ENCODE measurements at places on chromosomes 3 and 15. TPM values are rescaled to one million over a fixed set of nuclear protein-coding genes. Genes with fewer than 3 reads are reported as not detected.

DNA sequence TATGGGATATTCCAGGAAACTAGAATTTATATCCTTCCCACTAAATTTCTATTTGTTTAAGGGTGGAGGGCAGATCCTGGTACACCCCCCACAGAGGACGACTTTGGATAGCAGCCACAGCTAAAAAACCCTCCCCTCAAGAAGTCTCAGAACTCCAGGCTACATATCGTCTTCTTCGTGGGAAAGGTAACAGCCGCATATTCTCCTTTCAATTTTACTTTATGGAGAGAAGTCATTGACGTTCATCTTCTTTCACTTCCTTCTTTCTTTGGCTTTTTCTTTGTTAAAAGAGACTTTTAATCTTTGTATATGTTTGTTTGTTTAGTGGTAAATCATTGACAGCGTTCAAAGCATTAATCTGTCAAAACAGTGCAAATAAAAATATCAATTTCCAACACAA, 36.3 kb downstream of the TRIP4 start:
- no peak for DNase-seq

GRCh38 chr3:18008706-18009368, 266.4 kb upstream of the TBC1D5 start:
- no peak for DNase-seq

DNA sequence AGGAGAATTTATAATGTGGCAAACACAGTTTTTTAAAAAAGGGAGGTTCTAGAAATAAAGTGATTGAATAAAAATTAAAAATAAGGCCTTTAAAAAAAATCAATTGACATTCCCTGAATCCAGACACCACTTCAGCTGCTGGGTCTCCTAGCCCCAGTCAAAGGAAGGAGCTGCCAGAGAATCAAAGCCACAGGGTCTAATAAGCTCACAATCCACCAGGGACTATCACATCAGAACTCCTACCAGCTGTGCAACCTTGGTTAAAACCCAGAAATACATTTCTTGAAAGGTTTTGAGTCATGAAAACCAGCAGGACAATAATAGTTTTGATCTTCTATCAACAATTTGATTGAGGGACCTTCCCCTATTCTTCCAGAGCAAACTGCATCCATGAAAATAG, 134.5 kb downstream of the MECOM start:
- DNase-seq = no peak

The PLSCR2 gene
- 0.22 TPM for total RNA-seq

DNA sequence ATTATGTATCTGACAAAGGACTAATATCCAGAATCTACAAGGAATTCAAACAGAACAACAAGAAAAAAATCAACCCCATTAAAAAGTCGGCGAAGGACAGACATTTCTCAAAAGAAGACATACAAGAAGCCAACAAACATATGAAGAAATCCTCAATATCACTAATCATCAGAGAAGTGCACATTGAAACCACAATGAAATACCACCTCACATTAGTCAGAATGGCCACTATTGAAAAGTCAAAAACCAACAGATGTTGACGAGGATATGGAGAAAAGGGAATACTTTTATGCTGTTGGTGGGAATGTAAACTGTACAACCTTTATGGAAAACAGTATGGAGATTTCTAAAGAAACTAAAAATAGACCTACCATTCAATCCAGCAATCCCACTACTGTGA, 233.1 kb upstream of the PLSCR5 start:
- no peak for DNase-seq
